SK-MEL-5 (cell line): ENCODE measurements at places on chromosomes 5 and 9.

DNA sequence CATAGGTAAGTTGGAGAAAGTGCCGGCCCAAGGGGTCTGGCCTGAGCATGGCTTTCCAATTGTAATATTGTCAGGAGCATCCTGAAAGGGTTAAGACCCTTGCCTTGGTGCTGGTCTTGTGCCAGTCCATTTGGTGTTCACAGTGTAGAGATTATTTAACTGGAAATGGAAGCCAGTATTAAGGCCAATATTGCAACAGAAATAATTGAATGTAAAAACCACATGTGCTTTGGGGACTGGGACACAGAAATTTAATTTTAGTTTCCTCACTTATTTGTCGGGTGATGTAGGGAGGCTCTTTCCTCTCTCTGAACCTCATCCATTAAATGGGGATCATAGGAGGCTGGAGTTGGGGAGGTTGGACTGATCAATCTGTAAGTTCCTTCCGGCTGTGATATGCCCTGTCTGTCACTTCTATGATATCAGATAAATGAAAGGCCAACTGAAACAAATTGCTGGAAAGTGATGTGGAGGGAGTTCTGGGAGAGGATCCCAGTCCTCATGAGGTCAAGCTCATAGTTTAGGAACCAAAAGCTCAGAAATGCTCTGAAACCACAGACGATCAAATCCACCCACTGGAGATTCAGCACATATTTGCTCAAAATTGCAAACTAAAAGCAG lies 54.8 kb upstream of the COL15A1 start:
- DNase-seq: no peak

- no peak for DNase-seq
These were observed 29.8 kb downstream of the AHRR start for GRCh38 chr5:351084-351920.

- no peak for DNase-seq
These were observed 27.5 kb upstream of the IRX4 start for GRCh38 chr5:1910081-1910760.

GRCh38 chr5:69084903-69085302 lies 8.9 kb upstream of the SLC30A5 start:
- no peak for DNase-seq

DNA sequence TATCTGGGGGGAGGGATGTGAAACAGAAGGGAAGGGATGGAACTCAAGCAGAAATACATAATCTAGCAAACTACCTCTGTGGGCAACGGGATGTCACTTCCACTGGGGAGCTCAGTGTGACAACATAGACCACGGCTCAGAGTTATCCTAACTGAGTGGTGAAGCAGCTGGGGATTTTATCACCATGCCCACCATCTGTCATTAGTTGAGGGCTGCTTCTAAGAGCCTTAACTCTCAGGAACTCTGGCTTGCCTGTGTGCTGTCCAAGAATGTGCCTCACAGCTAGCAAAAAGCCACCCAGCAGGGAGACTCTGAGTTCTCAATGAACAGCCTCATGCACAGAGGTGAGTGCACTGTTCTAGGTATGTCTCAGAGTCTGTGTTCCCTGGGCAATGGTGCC lies 90.6 kb upstream of the CXCL14 start:
- no peak for DNase-seq

GRCh38 chr9:19992556-19992955 lies 203.7 kb upstream of the SLC24A2 start:
- no peak for DNase-seq

DNA sequence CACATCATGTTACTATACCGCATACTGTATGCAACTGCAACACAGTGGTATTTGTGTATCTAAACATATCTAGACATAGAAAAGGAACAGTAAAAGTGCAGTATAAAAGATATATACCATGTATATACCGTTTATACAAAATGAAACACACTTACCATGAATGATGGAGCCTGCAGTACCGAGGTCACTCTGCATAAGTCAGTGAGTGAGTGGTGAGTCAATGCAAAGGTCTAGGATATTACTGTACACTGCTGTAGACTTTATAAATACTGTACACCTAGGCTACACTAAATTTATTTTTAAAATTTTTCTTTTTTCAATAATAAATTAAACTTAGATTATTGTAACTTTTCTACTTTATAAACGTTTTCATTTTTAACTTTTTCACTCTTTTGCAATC lies 29.3 kb downstream of the PRELID2 start:
- DNase-seq: no peak

DNA sequence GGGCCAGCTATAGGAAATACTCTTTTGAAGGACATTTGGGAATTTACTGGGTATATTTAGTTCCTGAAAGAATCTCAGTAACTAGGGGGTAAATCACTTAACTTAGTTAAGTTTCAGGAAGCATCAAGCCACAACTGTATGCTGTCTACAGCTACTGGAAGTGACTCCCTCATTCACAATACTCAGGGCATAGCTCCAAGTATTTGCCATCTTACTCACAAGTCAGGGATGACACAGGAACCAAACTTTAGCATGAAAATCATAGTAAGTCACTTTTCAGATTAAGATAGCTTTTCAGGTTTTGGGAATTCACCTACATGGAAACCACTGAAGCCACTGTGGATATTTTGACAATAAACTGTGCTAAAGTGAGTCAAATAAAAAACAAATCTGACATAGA lies 242.4 kb upstream of the ATP10B start:
- DNase-seq: no peak

- no peak for DNase-seq
These were observed 54.2 kb downstream of the PCDHGC5 start for GRCh38 chr5:141543053-141543452.

- no peak for DNase-seq
These were observed 28.7 kb downstream of the CAST start for GRCh38 chr5:96690861-96691260.
